ENCODE measurements at places on chromosomes 5 and 9.

DNA sequence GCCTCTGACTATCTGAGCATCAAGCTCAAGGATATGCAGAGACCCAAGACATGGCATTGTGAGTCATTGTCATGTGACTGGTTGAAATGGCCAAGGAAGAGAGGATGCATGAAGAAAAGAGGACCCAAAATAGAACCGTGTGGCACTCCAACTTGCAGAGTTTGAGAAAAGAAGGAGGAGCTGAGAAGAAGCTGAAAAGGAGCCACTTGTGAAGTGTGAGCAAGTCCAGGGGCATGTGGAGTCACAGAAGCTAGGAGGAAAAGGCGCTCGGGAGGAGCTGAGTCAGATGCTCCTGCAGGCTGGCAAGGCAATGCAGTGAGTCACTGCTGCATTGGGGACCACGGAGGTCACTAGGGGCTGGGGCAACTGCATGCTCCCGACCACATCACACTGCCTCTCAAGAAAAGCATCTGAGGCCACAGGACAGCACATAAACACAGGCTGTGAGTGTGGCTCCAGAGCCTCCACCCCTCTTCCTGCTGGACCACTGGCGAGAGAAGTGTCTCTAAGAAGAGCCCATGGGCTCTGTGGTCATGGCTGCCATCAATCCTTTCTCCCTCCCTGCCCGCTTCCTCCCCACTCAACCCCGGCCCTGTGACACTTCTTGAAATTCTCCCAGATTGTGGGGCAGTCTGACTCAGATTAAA lies 197.6 kb downstream of the DRD1 start:
- H3K4me3 ChIP-seq, result no peak overlapping the region
- no peaks in the 10 kb centered on the region for H3K36me3 ChIP-seq
- H3K4me1 ChIP-seq, result peaks cover 16% of the 10 kb centered on the region
- H3K27ac ChIP-seq, result no peak overlapping the region

DNA sequence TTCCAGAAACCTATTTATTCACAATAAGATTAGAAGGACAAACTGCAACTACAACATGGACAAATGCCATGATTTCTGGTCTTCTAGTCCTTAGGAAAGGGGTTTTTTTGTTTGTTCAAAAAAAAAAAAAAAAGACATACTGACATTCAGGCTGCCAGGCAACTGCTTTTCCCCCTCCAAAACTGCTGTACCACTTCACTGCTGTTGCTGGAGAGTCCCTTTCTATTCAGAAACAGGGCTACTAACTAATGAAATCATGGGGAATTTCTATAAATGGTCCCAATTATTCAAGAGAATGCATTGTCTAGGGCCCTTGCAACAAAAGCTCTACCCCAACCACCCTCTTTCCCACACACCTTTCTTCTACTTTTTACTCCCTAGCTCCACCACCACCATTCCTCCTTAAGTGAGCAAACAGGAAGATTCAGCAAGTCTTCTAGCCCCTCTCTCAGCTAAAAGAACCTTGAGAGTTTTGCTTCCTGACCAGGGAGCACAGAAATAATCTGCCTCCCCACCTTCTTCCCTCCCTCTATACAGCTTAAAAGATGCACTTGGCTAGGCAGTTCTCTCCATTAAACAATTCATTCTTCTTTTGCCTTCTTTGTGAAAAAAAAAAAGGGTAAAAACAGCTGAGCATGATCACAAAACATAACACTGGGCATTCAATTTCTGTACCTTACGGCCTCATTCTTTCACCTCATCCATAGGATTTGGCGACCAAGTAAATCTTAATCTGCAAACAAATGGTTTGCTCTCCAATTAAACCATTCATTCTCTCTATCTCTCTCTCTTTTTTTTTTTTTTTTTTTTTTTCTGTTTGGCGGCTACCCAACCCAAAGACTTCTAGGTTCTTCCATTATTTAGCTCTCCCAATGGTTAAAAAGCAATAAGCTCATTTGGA lies 13.8 kb downstream of the ZNF608 start:
- peaks cover 8% of the 10 kb centered on the region for H3K27me3 ChIP-seq
- H3K27ac ChIP-seq, result no peak overlapping the region
- no peak for DNase-seq
- H3K36me3 ChIP-seq, result no peaks in the 10 kb centered on the region

DNA sequence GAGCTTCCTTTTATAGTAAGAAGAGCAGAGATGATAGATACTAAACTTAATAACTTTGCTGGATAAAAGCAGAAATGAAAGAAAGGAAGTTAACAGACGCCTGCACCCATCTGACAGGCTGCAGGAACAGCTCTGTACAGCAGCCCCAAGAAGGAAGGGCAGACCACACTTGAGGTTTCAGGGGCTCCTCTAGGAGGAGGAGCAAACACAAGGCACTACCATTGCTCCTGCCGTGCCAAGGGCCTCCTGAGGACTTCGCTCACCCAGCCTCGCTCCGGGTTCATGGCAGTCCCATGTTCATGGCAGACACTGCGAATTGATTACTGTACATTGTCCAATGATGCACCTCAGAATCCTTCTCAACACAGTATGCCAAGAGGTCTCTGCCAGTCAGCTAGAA lies 85.1 kb downstream of the AMBP start:
- peak overlapping the region; percentile 37 for H3K4me3 ChIP-seq
- DNase-seq, result no peak
- no peaks in the 10 kb centered on the region for H3K36me3 ChIP-seq
- H3K27ac ChIP-seq, result no peak overlapping the region
- no peaks in the 10 kb centered on the region for H3K27me3 ChIP-seq

DNA sequence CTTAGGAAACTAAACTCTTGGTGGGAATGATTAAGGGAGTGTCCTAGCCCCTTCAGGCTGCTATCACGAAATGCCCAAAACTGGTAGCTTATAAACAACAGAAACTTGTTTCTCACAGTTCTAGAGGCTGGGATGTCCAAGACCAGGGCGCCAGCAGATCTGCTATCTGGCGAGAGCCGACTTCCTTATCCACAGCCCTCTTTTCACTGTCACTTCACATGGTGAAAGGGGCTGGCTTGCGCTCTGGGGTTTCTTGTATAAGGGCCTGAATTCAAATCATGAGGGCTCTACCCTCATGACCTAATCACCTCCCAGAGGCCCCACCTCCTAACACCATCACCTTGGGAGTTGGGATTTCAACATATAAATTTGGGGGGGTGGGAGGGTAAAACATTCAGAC lies 49.1 kb downstream of the IPPK start:
- peak; percentile 12 for DNase-seq
- no peaks in the 10 kb centered on the region for H3K27me3 ChIP-seq

DNA sequence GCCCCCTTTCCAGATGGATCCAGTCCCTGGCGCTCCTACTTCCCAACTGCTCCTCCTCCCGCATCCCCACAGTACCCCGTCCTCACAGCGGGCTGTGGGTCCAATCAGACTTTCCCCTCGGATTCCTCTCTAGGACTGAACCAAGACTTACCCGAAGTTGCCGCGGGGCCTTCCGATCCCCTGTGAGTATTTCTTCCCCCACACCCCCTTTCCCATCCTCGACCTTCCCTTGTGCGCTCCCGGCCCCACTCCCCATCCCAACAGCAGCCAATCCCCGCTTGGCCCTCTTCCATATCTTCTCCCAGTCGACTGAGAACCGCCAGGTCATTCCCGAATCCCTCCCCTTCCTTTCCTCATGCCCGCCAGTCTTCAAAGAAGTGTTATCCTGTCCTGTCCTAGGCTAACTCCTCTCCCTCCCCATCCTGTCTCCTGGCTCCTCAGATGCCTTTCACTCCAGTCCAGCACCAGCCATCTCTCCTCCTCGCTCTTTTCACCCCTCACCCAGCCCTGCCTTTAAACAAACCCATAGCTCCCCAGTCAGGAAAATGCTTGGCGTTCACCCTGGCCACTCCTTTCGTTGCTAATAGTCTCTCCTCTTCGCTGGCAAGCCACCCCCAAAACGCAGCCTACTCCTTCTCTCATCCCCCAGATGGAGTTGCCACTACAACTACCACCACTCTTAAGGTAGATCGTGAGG lies 646 bp downstream of the SWI5 start:
- peaks cover 50% of the 10 kb centered on the region for H3K4me1 ChIP-seq
- no peak for DNase-seq
- H3K4me3 ChIP-seq, result peak overlapping the region; percentile 94
- peaks cover 5% of the 10 kb centered on the region for H3K36me3 ChIP-seq
- no peaks in the 10 kb centered on the region for H3K27me3 ChIP-seq

DNA sequence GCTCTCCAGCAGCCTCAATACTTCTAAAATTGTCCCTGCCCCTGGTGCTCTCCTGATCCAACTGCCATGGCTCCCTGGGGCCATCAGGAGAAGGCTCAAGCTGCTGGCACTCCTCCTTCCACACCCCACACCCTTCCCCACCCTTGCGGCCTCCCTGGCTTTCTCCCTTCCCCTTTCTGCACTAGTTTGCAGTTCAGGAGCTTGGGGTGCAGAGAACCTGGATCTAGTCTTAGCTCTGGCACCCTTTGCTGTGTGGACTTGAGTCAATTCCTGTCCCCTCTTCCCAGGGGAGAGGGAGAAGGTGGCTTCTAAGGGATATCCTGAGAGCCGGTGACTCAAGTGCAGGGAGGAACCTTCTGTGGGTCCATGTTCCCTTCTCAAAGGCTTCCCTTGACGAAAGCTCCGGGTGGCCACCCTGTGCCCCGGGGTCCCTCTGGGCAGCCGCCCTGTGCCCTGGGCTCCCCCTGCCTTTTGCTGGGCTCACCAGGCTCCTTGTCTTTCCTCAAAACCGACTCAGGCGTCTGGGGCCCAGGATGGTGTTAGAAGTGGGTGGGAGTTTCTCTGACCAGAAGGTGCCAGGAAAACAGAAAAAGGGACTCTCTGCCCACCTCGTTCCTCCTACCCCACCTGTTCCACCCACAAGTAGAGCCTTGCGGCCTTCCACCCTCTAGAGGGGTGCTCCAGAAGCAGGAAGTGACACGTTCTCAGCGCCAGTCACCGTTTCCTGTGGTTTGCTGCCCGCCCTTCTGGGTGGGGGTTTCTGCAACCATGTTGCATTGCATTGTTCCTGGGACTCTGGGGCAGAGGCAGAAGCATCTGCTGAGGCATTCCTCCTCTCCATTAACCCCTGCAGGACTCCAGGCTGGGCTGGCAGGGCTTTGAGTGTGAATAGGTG lies 15.0 kb downstream of the GLIPR2 start:
- H3K4me1 ChIP-seq, result peaks cover 69% of the 10 kb centered on the region
- peak; percentile 96 for DNase-seq
- H3K4me3 ChIP-seq, result peak overlapping the region; percentile 67
- H3K36me3 ChIP-seq, result peaks cover 56% of the 10 kb centered on the region
- no peaks in the 10 kb centered on the region for H3K27me3 ChIP-seq
